Panc1 (cell line): ENCODE measurements at places on chromosomes 4 and X.

DNA sequence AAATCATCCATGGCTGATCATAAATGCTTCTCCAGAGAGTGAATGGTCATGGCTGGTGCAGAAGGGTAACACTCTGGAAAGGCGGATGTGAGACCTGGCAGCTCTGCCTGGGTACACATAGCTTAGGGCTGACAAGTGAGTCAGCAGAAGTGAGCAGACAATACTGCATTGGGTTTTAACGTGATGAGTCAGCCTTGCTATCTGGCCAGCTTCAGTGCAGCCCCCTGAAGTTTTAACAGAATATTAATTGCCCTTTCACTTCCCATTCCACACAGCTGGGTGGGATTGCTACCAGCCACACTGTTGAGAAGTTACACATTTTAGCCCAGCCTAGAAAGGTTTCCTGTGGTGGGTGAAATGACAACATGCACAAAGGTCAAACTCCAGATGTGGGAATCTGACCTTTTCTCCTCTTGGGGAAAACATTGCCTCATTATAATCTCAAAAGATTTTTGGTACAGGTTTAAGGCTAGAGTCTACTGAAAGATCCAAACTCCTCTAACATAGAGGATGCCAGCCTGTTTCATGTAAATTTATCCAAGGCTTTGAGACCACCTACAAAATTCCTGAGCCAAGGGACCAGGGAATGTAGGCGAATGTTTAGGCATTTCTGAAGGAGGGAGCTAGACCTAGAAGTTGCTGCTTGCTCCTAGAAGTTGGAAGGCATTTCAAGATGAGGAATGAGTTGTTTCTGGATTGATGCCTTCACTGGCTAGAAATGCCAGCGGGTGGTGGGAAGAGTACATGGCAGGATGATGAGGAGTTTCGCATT is 230.3 kb upstream of the PGRMC2 start:
- peak; percentile 56 for DNase-seq

GRCh38 chrX:103376118-103376978 is at the start of gene BEX3:
Gene BEX3 (plus strand): TSS chrX:103376538. CDS start chrX:103377522, 984 bp downstream.
- DNase-seq, result no peak

DNA sequence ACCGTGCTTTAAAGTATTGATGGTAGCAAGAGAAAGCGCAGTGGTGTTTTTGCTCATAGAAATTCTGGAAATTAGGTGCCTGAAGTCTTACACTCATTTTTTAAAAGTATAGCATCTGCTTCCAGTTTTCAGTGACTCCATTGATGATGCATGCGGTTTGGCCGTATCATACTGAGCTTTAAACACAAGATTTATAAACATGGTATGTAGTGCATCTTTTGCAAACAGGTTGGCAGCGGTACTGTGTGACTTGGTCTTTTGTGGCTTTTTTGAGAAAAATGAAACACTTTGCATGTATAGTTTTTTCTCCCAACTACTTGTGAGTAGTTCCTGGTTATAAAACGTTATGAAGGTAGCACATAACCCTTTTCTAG is 2.0 kb downstream of the DDX3X start:
- no peak for DNase-seq

DNA sequence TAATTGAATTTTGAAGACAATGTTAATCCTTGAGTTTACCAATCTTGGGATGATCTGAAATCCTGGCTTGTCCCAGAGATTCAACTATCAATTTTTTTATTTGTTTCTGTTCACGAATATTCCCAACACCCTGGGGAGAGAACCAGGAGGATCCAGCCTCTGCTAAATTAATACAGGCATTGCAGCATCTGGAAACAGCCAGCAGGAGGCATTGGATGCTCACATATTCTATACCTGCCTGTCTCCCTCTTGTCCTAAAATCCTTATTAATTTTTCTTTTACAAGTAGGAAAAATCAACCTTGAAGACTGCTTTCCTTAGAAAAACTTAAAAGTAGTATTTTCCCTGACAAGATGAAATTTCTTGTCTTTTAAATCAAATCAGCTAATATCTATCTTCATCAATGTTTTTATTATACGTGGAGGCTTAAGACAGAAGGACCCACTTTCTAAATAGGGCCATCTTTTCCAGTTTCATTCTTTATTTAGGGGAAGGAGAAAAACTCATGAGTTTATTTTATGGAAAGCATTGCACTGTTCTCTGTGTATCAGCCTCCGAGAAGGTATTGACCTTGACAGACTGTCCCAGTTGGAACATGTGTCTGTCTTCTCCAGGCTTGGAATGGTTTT is 102.4 kb downstream of the CLNK start:
- DNase-seq, result peak; percentile 48

DNA sequence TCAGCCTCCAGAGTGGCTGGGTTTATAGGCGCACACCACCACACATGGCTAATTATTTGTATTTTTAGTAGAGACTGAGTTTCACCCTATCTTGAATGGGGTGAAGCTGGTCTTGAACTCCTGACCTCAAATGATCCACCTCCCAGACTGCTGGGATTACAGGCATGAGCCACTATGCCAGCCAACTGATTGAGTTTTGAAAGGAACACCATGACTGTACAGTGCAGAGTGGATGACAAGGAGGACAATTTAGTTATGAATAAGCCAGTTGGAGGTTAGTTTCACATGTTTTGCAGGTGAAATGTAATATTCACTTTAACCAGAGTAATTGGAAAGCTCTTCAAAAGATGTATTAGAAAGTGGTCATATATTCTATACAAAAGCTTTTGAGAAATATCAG is 60.8 kb downstream of the PCDH18 start:
- peak; percentile 5 for DNase-seq

DNA sequence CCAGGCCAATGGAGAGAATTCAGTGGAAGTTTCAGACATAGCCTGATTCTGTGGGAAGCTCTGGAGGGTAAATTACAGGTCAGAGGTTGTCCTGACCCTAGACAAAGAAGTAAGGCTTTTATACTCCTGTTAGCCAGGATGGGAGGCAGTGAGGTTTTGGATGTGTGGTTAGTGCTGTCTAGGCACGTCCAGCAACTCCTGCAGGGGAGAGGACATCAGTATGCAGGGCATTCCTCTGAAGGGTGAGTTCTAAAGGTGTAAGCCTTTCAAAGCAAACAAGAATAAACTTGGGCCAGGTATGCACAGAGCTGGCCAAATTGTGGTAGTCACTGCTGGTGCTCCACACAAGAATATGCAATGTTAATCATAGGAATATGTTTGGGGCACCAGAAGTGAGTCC is 562.5 kb downstream of the CCSER1 start:
- no peak for DNase-seq

DNA sequence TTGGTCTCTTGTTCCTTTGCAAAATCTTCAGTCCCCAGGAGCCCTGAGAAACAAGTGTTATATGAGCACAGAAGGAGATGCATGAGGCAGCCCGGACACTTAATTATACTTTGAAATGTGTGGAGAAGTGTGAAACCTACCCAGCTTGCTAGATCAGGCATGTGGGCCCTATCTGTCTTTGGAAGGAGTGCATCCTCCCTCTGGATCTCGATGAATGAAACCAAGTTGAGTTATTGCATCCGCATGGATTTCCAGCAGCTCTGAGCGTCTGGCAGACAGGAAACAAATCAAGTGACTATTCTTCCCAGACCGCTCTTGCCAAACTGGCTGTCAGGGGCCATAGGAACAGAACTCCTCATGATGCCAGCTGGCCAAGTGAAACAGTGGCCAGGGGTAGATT is 19.6 kb upstream of the SOWAHD start:
- no peak for DNase-seq

DNA sequence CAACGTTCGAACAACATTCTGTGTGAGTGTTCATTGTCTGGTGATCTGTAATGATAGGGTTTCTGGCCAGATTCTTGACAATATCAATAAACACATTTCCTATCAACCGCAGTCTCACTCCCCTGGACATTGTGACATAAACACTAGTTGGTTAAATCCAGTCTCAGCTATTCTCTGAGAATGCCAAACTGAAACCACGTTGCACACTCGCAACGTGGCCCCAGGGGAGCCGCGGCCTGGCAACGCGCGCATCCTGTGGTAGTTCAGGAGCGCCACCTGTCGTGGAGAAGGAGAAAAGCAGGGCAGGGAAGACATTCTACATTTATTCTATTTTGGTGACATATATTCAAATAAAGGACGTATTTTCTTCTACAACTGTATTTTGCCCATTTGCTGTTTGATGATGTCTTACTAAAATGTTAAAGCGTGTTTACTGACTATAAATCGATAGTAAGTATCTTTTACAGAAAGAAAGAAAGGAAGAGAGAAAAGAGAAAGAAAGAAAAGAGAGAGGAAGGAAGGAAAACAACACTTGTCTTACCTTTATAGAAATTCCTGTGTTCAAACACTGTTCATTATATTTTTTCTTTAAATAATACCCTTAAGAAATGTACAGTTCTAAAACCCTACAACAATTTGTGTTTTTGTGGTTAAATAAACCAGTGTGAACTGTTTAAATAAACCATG is 738.3 kb upstream of the FRG1 start:
- DNase-seq, result peak; percentile 4

DNA sequence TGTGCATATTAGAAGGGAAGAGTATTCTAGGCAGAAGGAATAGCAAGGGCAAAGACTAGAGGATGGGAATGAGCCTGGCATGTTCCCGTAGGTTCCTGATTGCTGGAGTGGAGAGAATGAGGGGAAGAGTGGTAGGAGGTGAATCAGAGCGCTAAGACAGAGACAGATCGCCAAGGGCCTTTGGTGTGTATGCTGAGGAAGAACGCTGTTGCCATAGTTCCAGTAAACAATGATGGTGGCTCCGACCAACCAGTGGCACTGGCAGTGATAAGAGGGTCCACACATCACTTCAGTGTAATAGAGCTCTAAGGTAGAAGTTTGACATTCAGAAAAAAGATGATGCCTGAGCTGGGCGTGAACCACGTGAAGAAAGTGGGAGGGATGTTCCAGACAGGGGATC is 966 bp downstream of the TBC1D25 start:
- no peak for DNase-seq

- no peak for DNase-seq
These were observed 644.7 kb upstream of the BOD1L1 start for GRCh38 chr4:14272206-14272605.
